ENCODE measurements at places on chromosomes 11 and 22. TPM values are rescaled to one million over a fixed set of nuclear protein-coding genes. Genes with fewer than 3 reads are reported as not detected.

The UPK3A gene
- not detected for total RNA-seq

The RAG2 gene
- not detected for total RNA-seq

The TMPRSS13 gene
- not detected for total RNA-seq

The PHLDB1 gene
- 125 TPM for total RNA-seq

The ANKK1 gene
- total RNA-seq = not detected

The CLMP gene
- 2.2 TPM for total RNA-seq

The TEF gene
- total RNA-seq = 25.3 TPM

The GSTT2B gene
- 1.3 TPM for total RNA-seq

The ZDHHC8 gene
- total RNA-seq = 51.7 TPM

The C1QTNF5 gene
- total RNA-seq = 14.5 TPM

DNA sequence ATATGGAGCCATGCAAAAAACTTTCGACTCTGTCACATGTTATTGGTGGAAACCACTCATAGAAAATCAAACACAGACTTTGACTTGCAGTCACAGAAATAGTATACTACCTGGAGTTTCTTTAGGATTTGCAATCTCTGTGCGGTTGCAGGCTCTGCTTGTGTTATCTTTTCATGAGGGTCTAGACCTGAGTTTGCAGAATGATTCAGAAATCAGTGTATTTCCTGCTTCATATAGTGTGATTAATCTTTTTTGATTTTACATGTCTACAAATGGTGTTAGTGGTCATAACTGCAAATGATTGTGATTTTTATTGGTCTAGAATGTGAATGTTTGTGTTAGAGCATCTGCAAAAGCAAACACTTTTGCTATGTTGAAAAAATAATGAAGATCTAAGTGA lies 690.2 kb downstream of the NTM start:
- DNase-seq = no peak

DNA sequence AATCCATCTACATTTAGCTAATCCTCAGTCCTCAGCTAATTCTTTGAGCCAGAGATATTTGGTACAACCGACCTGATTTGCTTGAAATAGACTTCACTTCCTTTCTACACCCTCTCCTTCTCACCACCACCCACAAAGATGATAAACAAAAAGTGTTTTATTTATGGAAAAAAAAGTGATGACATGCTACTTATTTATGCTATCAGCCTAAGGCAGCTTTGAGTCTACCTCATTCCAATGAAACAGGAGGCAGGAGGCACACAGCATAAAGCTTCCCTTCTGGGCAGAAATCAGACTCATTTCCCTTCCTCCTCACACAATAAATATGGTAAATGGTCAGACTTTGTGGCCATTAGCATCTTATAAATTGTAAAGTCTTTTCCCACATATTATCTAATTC lies 325.7 kb downstream of the SOX6 start:
- no peak for DNase-seq

DNA sequence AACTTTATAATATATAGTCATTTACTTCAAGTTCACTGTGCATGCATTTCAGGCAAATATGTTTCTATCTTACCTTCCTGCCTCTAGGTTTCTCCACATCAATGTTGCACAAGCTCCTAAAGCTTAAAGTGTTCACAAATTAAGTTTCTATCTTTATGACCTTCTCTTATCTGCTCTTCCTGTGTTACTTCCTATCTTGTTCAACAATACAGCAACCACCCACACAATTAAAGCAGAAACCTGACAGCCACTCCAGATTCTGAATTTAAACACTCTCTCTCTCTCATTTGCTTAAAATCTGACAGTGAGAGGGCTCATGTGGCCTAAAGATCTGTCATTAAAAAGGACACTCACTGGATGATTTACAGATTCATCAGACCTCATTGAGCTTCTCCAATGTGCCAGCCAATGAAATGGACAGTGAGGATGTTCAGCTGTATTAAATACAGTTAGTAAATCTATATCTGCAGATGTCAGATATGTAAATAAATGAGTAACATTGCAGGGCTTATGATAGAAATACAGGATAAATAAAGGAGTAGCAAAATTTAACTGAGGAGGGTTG lies 10.9 kb downstream of the PDGFD start:
- no peak for DNase-seq

- no peak for DNase-seq
Measured at GRCh38 chr11:130141561-130142341, 17.8 kb upstream of the ST14 start.

DNA sequence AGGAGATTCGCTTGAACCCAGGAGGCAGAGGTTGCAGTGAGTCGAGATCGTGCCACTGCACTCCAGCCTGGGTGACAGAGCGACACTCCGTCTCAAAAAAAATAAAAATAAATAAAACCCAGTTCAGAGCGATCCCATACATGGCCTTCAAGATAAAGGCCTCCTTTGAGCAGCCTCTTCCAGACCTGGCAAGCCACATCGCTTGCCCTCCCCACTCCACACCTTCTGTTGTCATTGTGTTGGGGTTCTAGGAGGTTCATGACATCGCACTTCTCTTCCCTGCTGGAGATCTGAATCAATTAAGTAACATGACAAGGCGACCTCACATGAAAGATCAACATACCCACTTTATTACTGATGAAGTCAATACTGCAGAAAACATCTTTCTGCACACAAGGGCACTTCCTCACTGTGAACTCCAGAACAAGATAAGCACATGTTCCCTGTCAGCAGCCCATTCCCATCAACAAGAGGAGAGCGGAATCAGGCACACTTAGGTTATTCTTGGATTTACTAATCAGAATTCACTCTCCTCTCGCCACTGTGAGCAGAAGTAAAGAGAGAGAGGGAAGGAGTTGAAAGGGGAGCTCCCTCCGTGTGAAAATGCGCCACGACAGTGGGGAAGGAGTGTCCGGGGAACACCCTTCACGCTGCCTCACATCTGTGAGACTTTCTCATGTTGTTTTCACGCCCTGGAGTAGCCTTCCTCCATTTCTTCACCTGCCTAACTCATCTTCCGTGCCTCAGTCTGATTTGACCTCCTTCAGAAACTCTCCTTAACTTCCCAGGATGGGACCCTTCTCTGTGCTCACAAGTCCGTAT lies 38.3 kb downstream of the SC5D start:
- DNase-seq = no peak

GRCh38 chr11:73383249-73384124 lies 7.3 kb downstream of the RELT start:
- DNase-seq = no peak

GRCh38 chr22:20864186-20864908 lies 5.5 kb downstream of the SNAP29 start:
- no peak for DNase-seq

- no peak for DNase-seq
Measured at GRCh38 chr11:66011239-66011784, 496 bp upstream of the CST6 start.

DNA sequence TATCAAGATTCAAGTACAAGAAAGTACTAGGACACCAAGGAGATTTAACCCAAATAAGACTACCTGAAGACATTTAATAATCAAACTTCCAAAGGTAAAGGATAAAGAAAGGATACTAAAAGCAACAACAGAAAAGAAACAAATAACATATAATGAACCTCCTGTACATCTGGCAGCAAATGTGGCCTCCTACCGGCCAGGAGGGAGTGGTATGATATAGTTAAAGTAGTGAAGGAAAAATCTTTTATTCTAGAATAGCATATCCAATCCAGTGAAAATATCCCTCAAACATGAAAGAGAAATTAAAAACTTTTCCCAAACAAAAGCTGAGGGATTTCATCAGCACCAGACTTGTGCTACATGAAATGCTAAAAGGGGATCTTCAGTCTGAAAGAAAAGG lies 104.7 kb upstream of the GUCY1A2 start:
- no peak for DNase-seq

- no peak for DNase-seq
Measured at GRCh38 chr22:48665311-48665995, 1162.2 kb downstream of the BRD1 start.

GRCh38 chr22:20569059-20570058 lies 61.9 kb downstream of the MED15 start:
- DNase-seq = peak; percentile 44

GRCh38 chr11:78179459-78180071 lies 8.9 kb downstream of the KCTD21 start:
- DNase-seq = no peak

- no peak for DNase-seq
Measured at GRCh38 chr11:73480677-73481076, 104.5 kb downstream of the RELT start.

- no peak for DNase-seq
Measured at GRCh38 chr11:45156741-45157140, 10.3 kb downstream of the PRDM11 start.

DNA sequence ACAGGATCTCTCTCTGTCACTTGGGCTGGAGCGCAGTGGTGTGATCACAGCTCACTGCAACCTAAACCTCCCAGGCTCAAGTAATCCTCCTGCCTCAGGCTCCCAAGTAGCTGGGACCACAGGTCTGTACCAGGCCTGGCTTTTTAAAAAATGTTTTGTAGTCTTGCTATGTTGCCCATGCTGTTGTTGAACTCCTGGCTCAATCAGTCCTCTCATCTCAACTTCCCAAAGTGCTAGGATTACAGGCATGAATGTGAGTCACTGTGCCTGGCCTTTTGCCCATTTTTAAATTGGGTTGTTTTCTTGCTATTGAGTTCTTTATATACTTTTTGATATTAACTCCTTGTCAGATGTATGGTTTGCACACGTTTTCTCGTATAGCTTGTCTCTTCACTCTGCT lies 33.0 kb upstream of the PITPNB start:
- no peak for DNase-seq

DNA sequence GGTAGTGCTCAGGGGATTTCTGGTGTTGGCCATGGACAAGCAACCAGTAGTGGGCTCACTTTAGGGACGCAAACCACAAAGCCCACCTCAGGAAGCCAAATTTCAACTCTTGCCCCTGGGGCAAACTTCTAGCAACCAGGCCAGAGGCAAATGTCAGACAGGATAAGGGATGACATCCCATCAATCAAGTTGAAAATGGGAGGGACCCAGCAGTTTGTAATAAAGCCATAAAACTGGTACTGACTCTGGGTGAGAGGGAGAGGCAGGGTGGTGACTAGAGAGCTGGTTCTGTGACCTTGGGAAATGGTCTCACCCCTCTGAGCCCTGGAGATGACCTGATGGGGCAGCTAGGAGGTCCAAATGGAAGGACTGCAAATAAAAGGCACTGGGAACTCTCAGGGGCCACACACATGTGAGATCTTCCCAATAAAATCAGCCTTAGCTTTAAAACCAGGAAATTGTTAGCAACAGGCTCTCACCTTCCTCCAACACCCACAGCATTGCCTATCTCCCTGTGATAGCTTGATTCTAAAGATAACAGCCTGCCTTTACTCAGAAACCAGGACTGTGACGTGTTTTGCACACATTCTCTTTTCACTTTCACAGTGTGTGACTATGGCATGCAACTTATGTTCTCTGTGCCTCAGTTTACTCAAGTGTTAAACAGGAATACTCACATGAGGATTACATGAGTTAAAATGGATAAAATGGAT lies 6.4 kb upstream of the TBC1D10A start:
- DNase-seq = no peak

All from heart right ventricle (tissue), 16 donors.